Dermis microvascular lymphatic vessel endothelial cell (primary cell): ENCODE measurements at places on chromosomes 7 and 10.
A peak's percentile ranks its signal among the peaks of the same experiment; 100 is the strongest.

- no peak for DNase-seq
Measured at GRCh38 chr10:43102063-43102828, 25.4 kb downstream of the RET start.

- DNase-seq: no peak
Measured at GRCh38 chr7:96734343-96734742, 24.7 kb upstream of the SEM1 start.

DNA sequence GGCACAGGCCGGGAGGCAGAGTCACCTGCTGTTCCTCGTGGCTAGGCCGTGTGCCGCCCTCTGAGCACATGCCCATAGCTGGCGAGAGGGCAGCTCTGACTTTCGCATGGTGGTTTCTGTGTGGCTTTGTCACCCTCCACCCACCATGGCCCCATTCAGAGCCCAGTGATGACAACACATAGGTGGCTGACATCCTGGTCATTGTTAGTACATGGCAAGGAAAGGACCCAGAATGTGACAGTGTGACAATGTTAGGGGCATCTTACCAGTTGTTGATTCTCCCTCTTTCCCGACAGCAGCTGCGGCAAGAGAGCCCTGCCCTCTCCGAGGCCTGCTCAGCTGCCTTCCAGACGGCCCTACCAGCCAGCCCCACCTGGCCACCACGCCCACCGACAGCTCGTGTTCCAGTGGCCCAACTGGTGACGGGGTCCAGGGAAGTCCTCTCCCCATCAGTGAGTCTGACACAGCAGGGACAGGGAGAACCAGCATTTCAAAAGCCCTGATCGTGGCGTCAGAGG is 52.2 kb downstream of the ZNF467 start:
- DNase-seq: no peak

DNA sequence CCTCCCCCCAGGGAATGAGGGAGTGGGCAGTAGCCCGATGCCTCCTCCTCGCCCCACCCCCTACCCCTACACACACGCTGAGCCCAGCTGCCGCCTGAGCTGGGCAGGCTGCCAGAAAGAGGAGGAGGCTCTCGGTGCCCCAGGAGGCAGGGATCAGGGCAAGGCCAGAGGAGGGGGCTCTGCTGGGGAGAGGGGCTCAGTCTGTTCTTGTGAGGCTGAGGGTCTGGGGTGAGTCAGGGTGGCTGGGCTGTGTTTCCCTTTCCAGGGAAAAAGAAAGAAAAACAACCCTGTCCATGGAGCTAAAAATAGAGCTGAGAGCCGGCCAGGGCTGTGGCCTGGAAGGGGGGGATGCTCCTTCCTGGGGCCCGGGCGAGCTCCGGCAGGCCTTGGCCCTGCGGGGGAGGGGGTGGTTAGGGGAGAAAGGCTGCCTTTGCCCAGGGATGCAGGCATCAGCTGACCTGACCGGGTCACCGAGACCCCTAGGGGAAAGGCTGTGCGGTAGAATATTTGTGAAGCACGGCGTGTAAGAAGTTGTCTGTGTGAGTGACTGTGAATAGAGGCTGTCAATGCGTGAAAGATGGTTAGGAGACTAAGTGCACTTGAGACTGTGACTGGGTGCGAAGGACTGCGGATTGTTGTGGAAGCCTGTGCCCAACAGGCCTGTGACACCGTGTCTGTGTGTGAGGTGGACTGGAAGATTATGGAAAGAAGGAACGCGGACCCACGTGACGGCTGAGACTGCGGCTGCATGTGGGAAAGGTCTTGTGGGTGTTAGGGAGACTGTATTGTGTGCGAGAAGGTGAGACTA is 1.2 kb upstream of the LZTS2 start:
- DNase-seq: peak; percentile 82

GRCh38 chr10:71059054-71059818 is 153.1 kb upstream of the UNC5B start:
- no peak for DNase-seq

GRCh38 chr10:133015816-133016462 is 71.8 kb upstream of the ADGRA1 start:
- DNase-seq: no peak

DNA sequence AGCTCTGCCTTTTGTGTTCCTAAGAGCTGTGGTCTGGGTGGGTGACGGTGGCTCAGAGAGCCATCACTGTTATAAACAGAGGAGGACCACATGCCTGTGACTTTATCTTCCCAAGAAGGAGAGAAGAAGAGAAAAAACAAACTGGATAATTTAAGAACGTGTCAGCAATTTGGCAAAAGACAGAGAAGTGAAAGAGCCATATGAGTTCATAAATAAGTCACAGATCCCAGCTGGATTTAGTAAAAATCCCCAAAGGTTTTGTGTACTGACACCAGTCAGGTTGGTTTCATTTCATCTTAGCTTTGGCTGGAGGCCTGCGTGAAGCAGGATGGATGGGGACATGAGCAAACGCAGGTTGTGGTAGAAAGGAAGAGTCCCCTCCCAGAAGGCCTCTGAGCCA is 120.7 kb downstream of the CXCL12 start:
- DNase-seq: no peak

GRCh38 chr7:113141803-113142202 is 23.4 kb upstream of the SMIM30 start:
- DNase-seq: no peak

DNA sequence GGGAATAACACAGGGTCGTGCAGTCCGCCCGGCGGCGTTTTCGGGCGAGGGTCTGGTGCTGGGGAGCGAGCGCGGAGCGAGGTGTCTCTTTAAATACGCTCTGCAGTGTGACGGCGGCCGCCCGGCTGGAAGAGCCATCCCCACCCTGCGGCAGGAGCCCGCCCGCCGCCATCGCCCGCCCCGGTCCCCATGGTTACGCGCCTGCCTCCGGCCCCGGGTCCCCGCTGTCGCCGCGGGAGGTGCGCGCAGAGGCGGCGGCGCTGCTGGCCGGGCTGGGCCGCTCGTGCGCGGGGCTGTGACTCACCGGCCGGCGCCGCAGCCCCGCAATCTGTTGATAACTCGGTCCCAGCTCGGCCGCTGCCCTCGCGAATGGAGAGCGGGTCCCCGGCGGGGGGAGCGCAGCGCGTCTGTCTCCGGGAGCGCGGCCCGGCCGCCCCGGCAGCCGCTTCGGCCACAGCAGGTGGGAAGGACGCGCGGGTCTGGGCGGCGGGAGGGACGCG is at the start of gene ADGRA1:
Gene ADGRA1, plus strand, starts transcription at position 246 of the 500 bp plus-strand sequence. CDS start 986 bp downstream, outside the sequence.
- DNase-seq: no peak

DNA sequence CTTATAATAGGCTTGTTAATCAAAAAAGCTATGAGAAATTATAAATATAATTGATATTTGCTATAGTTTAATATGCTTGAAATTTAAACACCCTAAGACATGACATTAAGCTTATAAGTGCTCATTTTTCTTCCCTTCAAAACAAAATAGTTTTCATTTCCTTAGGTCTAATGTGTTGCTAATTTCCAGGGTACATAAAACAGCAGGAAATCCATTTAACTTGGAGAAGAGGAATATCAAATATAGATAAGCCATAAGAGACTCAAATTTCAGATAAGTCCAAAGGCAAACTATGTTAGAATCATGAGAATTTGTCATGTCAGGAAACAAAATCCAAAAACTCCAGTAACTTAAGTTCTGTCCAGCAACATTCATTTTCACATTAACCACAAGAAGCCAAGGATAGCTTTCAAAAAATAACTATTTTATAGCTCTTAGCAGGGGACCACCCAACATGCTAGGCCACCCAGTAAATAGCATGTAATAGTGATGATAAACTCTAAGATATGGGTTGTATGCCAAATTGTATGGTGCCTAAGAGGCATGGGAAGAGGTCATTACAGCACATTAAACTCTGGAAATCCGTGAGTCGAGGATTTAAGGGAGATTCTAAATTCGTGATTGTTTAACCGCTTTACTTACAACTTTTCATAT is 298.1 kb downstream of the CRPPA start:
- DNase-seq: no peak

GRCh38 chr10:11755512-11756263 is 13.5 kb downstream of the ECHDC3 start:
- DNase-seq: no peak

DNA sequence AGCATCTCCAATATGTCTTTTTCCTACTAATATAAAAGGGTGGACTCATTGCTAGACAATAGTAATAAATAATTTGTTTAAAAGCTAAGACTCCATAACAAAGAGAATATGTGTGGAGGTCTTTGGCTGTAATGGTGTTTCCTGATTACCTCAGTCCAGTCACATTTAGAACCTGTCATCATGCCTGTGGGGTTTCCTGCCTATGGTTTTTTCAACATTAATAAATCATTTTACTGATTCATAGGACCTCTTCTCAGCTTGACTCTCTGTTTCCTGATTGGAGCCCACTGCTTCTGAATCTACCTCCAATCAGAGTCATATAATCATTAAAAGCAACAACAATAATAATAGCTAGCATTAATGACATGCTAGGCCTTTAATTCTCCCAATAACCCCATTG is 52.4 kb upstream of the GNAI1 start:
- peak; percentile 64 for DNase-seq

DNA sequence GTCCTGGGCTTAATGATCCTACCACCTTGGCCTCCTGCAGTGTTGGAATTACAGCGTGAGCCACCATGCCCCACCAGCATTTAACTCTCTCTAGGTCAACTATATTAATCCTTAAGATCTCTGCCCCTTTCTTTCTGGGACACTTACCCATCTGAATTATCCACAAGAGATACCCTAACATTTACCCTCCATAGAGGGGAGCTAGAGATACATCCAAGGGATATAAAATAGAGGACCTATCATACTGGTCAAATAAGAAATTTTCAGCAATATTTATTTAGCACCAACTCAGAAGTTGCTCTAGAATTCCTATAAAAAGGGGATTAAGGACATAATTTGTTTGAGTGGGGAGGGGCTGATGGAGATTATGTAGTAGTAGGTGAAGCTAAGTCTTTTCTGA is 96.5 kb downstream of the OTUD1 start:
- DNase-seq: no peak

DNA sequence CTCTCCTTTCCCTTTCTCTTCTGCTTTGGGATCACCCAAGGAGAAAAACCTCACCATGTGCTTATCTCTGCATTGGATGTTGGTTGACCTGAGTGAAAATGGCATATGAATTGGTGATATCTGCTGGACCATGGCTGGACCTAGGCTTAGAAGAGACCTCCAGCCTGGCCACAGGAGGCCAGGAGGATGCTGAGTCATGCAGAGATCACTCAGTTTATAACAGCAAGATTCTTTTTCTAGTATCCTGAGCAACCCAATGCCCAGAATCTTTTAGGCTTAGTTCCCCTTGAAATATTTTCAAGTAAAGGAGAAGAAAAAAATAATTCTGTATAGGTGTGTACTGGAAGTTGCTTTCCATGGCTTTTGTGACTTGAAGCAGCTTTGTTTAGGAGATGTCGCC is 236.3 kb downstream of the KLF6 start:
- no peak for DNase-seq

- no peak for DNase-seq
Measured at GRCh38 chr10:58435297-58435985, 50.2 kb downstream of the TFAM start.

DNA sequence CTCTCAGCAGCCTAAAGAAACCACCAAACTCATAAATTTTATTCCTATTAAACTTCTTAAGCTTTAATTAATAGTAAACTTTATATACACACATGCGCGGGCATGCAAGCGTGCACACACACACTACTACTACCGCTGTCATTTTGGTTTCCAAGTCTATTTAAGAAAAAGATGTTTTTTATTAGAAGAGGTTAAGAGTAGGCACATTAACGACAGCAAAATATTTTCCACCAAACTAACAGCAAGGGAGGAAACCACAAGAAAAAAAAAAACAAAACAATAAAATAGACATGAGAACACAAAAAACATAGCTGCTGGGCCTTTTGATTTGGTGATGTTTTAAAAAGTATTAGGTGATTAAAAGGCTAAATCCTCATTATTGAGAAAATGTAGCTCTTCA is 28.6 kb downstream of the RTKN2 start:
- DNase-seq: peak; percentile 10

GRCh38 chr10:106401161-106401560 is 763.3 kb downstream of the SORCS1 start:
- no peak for DNase-seq

DNA sequence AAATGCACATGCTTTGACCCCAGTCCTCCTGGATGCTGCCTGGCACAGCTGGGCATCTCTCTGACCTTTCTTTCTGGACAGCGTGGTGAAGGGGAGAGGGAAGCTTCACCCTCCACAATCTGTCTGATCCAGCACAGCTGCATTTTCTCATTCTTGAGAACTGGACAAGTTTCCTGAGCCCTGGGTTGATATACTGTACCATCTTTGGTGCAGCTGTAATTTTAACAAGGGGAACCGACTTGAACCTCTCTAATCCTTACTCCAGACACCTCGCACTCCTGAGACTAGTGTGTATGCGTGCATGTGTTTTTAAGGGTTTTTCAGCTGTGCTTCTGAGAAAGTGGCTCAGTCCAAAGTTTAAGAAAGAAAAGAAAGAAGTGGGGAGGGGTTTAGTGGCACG is 655.7 kb downstream of the INHBA start:
- DNase-seq: no peak

GRCh38 chr10:129545261-129545660 is 78.2 kb downstream of the MGMT start:
- no peak for DNase-seq

DNA sequence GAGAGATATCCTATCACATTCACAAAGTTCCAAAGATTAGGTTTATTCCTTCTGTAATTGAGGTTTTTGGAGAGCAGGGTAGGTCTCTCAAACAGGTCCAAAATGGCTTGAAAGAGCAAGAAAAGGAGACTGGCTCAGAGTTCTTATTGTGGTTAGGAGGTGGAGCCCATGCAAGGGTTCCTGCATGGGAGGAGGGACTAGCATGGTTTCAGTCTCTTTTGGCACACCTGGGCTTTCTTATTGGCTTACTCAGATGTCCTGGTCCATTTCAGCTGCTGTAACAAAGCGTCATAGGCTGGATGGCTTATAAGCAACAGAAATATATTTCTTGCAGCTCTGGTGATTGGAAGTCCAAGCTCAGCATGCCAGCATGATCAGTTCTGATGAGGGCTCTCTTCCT is 493.1 kb downstream of the REEP3 start:
- no peak for DNase-seq

DNA sequence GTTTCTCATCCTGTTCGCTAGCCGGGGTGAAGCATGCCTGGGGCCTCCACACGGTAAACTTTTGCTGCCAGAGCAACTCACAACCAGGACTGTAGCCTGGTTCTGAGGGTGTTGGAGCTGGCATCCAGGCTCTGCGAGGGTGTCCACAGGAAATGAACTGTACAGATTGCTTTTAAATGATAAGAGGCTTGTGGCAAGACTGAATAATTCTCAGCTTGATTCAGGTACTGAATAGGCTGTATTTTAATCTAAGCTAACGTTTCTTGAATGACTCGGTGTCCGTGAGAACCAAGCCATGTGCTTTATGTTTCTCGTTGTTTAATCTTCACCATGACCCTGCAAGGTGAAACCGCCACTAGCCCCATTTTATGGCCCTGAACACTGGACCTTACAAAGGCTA is 49.3 kb downstream of the EEPD1 start:
- DNase-seq: no peak

DNA sequence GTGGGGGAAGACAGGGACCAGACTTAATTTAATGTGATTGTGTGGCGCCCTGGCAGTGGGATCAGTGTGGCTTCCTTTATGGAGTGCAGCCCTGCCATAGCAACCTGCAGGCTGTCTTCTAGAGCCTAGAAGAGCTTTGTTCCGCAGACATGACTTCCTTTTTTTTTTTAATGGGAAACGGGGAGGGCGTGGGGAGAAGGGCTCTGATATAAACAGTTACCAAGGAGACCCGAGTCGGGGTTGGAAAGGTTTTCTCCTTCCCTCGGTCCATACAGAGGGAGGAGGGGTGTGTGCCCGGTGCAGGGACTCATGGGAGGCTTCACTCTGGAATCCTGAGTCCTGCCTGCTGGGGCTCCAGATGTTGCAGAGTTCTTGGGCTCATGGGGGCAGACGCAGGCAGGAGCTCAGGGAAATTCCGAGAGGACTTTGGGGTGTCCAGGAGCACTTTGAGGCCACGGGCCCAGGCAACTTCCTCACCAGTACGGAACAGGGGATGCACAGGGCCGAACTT is 26.9 kb downstream of the TMEM120A start:
- peak; percentile 49 for DNase-seq
